Left ventricle myocardium superior (tissue), 1 donor: ENCODE measurements at places on chromosomes 1 and 21. TPM values are rescaled to one million over a fixed set of nuclear protein-coding genes. Genes with fewer than 3 reads are reported as not detected.

- no peak for DNase-seq
Measured at GRCh38 chr21:38922474-38923235, 116.9 kb downstream of the ETS2 start.

DNA sequence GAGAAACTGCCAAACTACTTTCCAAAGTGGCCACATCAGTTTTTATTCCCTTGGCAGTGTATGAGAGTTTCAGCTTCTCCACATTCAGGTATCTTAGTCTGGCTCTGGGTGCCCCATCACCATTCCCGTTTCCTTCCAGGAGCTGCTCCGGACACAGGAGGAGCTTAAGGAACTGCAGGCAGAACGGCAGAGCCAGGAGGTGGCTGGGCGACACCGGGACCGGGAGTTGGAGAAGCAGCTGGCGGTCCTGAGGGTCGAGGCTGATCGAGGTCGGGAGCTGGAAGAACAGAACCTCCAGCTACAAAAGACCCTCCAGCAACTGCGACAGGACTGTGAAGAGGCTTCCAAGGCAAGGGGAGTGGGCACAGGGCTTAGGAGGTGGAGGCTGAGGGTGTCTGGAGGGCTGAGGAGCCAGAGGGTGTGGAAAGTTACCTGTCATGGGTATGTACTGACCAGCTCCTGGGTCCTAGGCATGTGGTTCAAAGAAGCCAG lies 10.9 kb upstream of the TUFT1 start:
- no peak for DNase-seq

DNA sequence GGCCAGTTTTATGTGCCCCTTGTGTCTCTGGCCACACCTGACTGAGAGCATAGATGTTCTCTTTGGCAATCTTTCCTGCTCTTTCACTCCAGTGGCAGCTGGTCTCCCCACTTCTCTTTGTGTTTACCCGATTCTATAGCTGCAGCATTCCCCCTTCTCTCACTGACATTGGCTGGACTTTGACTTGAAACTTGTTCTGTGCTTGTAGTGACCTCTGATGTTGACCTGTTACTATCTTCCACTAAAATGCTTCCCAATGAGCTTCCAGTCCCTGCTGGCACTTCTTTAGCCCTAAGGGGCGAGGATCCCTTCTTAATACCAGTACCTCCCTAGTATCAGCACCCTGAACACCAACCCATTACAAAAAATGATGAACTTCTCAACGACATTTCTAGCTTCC lies 653.3 kb downstream of the LTN1 start:
- no peak for DNase-seq

- no peak for DNase-seq
Measured at GRCh38 chr1:47180603-47181094, 9.2 kb downstream of the PDZK1IP1 start.

DNA sequence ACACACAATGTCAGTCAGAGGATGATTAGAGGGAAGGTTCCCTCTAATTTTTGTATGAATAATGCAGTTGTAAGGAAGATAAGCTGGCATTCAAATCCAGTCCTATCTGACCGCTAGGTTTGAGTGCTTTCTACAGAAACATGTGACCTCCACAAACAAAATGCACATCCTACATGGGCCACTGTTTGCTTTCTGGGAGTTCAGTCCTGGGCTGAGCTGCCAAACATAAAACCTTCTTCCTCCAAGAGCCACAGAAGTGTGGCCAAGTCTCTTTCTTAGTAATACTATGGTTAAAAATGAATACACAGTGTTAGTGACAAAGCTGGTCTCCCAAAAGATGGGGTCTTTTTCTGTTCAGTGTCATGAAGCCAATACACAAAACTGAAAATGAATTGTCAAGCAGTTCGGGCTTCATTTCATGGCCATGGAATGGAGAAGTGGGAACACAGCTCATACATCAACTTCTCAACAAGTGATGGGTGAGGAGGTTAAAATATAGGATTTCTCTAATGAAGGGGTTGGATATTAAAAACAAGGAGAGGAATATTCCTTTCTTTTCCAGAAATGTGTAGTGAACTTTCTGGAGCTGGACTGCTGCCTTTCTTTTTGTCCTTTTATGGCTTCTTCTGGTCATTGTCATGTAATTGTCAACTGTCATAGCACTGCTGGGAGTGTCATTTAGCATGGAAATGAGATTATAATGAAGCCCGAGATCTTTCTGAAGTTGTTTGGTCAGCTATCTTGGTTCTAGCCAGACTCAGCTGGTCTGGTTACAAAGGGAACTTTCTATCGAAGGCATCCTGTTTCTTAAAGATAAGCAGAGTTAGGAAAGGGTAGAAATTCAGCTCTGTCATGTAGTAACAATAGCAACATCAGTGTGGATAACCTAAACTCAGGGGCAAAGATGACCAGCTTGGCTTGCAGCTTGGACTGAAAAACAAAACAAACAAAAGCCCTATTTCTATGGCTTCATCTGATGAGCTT lies 135.1 kb downstream of the CHD1L start:
- DNase-seq: no peak

- no peak for DNase-seq
Measured at GRCh38 chr21:16192902-16193301, 463.1 kb downstream of the USP25 start.

DNA sequence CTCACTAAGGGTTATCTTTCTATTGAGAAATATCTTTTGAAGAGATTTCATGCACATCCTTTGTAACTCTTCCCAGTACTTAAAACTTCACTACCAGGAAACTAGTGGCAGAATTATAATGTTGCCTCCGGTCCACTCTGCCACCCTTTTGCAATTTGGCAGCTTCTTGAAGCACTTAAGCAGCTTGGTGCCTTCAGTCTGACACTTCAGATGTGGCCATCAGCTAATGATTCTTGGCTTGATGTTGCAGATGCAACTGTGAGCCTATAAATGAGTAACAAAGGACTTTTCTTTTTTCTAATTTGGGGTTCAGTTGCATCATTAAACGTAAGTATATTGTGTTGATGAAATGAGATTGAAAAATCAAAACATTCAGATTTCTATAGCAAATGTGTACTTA lies 187.5 kb upstream of the C21orf91 start:
- no peak for DNase-seq

DNA sequence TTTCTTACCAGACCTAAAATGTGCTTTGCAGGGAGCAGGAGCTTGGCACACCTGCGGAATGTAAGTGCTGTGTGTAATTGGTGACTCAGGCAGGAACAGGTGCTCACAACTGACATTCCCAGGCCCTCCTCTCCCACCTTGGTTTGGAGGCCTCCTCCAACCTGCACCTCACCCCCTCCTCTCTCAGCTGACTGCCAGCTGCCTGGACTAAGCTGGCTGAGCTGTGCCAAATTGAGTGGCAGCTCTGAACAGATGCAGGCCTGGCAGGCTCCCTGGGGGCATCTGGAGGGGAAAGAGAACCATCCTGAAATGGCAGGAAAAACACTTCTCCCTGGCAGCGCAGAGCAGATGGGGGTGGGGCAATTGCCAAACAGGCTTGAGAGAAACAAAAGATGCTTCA lies 91.7 kb upstream of the PGBD5 start:
- peak; percentile 42 for DNase-seq

GRCh38 chr1:99527545-99527944 lies 118.4 kb upstream of the PALMD start:
- no peak for DNase-seq

GRCh38 chr1:183693521-183693920 lies 40.4 kb upstream of the APOBEC4 start:
- no peak for DNase-seq

DNA sequence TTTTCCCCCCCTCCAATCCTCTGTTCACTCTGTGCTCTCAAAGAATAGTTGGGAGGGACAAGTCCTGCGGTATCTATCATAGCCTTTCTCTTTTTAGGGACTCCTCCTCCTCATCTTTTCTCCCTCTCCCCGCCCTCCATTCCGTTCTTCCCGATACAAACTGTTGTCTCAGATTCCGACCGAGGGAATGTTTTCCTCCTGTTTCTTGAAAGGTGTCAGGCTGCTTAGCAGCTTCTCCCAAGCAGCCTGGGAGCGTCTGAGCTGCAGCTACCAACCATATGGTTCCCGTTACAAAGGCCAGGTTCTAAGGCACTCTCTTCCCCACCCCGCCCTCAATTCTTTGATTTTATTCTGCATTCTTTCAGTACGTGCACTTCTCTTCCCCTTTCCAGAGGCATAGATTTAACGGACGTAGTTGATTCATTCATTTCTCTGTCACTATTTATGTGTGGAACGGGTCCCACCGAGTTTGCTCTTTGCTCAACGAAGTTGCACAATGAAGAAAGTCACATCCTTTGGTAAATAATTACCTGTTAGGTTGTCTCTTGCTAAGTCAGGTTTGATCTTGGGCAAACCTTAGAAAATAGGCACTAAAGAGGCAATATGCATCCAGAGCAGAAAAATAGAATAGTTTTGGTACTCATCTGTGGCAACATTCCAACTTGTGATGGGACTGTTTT lies 2.8 kb downstream of the ADGRL2 start:
- no peak for DNase-seq

DNA sequence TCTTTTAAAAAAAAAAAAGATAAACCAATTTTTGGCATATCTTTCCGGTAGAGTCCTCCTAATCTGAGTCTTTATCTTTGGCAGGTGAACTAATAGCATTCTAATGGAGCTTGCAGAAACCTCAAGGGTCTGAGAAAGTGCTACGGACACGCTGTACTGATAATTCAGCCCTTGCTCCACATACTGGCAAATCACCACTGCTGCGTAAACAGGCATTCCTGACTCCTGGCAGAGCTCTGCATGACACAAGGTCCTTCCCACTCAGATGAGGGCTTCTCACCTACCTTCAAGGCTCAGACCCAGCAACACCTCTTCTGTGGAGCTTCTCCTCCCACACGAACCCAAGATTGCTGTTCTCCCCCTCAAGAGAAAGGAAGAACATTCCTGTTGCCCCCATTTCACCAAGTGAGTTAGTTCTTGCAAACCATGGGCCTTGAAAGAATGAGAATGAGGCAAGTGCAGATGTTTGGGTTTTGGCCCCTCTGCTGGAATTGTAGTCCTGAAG lies 48.0 kb downstream of the LYST start:
- DNase-seq: no peak

- no peak for DNase-seq
Measured at GRCh38 chr1:21913258-21913657, 23.9 kb downstream of the HSPG2 start.

Gene AADACL3
- total RNA-seq: not detected

Gene TMEM35B
- 7.8 TPM for total RNA-seq

Gene HSPA6
- total RNA-seq: 1.1 TPM
